ENCODE measurements at places on chromosomes 11 and 22.

GRCh38 chr11:2835296-2835695 lies 50.3 kb downstream of the CDKN1C start:
- no peak for DNase-seq

GRCh38 chr11:110279881-110280280 lies 16.5 kb downstream of the RDX start:
- DNase-seq = no peak

DNA sequence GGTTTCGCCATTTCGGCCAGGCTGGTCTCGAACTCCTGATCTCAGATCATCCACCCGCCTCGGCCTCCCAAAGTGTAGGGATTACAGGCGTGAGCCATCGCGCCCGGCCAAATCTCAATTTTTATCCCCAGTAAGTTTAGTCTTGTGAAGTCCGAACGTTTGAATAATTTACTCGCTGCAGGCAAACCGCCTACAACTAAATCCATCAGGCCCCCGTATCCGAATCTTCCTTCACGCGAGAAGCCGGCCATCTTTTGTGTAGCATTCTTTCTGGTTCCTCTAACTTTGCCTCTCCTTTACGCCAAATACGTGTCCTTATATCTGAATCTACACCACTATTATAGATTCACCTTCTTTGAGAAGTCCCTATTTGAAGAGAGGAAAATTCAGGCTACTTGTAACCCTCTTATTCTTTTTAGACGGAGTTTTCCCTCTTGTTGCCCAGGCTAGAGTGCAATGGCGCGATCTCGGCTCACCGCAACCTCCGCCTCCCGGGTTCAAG lies 581 bp upstream of the EIF3L start:
- no peak for DNase-seq

GRCh38 chr11:39724404-39724803 lies 1735.0 kb downstream of the LRRC4C start:
- no peak for DNase-seq

- DNase-seq = no peak
Observed at GRCh38 chr22:45696227-45696626, 24.6 kb downstream of the ATXN10 start.

- no peak for DNase-seq
Observed at GRCh38 chr11:19818619-19819018, 106.0 kb downstream of the NAV2 start.

GRCh38 chr11:103295704-103296103 lies 186.5 kb downstream of the DYNC2H1 start:
- no peak for DNase-seq

DNA sequence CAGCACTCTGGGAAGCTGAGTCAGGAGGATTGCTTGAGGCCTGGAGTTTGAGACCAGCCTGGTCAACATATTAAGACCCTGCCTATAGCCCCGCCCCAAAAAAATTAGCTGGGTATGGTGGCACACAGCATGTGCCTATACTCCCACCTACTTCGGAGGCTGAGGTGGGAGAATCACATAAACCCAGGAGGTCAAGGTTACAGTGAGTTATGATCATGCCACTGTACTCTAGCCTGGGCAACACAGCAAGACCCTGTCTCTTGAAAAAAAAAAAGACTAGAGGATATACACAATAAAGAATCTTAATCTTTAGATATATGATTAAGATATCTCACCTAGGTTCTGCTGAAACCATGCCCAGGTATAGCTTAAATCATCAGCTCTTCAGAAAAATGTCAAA lies 136.7 kb downstream of the APOL5 start:
- DNase-seq = no peak

- DNase-seq = no peak
Observed at GRCh38 chr22:27594020-27594419, 207.5 kb downstream of the MN1 start.

- DNase-seq = no peak
Observed at GRCh38 chr11:128116885-128117284, 470.5 kb downstream of the ETS1 start.

- no peak for DNase-seq
Observed at GRCh38 chr11:24234822-24235508, 261.9 kb upstream of the LUZP2 start.

GRCh38 chr22:25643232-25644000 lies 78.9 kb downstream of the GRK3 start:
- DNase-seq = no peak

GRCh38 chr11:101034076-101034475 lies 95.5 kb downstream of the PGR start:
- no peak for DNase-seq

- DNase-seq = no peak
Observed at GRCh38 chr22:49079027-49079725, 748.5 kb downstream of the BRD1 start.

DNA sequence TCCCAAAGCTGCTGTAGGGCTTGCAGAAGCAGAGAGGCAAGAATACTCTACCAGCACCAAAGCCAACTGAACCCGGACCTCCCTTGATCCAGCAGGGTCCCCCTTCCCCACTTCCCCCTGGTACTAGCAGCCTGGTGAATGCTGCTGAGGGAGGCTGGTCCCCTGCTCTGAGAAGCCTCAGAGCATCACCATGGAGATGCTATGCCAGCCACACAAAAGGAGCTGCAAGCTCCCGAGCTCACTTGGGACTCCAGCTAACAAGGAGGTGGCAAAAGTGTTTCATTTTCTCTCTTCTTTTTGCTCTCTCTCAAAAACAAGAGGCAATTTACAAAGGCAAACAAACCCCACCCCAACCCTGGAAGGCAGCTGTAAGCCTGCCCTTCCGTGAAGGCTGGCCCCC lies 509.8 kb downstream of the BUD13 start:
- DNase-seq = no peak

GRCh38 chr11:47916361-47916841 lies 64.0 kb upstream of the PTPRJ start:
- DNase-seq = no peak

Data from cerebellar cortex (tissue), 1 donor.